ENCODE measurements at places on chromosomes 7 and 10. TPM values are rescaled to one million over a fixed set of nuclear protein-coding genes. Genes with fewer than 3 reads are reported as not detected.

DNA sequence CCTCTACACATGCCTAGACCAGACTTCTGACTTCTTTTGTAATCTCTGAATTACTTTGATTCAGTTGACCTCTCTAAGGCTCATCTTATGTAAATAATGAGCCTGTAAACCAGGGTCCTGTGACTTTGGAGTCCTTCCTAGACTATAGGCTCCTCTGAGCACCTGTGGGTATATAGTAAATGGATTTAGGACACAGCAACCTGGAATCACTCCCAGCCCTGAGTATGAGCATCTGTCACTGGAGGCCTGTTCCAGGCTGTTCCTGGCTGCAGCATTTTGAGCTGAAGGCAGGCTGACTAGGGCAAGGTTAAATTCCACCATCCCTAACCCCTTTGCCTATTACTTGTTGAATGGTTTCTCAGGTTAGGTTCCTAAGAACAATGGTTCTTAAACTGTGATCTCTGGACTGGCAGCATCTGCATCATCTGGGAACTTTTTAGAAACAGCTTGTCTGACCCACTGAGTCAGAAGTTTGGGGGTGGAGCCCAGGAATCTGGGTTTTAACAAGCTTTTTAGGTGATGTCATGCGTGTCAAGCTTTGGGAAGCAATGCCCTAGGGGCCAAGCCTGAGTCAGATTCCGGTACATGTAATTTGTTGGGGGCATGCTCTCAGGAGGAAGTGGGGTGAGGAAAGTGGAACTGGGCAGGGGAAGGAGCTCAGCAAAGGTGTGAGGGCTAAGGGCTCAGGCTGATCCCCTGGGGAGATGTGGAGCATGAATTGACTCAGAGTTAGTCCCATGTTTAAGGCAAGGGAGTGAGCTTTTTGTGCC lies 28.2 kb downstream of the MINDY4 start:
- DNase-seq = no peak

GRCh38 chr10:26681076-26681475 lies 16.4 kb upstream of the PDSS1 start:
- no peak for DNase-seq

STK31 gene
- 1.7 TPM for total RNA-seq

SPDYE2B gene
- total RNA-seq = not detected

- DNase-seq = no peak
These were observed 242.6 kb upstream of the HGF start for GRCh38 chr7:82012453-82012852.

MYH16 gene
- total RNA-seq = not detected

CYP2C9 gene
- not detected for total RNA-seq

DNA sequence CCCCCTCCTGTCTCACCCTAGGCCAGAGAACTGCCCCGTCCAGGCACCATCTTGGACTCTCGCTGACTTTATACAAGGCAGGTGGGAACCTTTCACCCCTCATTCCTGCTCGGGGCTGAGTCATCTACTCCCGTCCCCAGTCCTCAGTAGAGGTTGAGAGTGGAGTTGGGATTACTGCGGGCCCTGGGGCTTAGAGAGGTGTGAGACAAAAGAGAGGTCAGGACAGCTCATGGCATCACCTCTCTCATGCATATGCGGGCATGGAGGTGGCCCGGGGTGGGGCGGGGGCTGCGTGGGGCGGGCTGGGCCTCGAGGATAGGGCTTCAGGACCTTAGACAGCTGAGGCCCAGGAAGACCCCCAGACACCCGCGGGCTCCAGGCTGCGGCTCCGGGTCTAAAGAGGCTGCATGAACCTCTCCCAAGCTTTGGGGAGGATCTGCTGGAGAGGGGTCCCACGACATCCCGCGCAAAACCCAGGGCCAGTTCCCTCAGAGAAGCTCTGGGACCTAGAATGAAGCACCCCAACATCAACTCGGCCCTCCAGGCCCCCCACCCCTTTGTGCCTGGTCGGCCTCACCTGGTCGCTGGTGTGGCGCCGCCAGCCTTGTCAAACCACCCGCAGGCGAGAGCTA lies 317 bp downstream of the PDZD7 start:
- DNase-seq = no peak

GRCh38 chr10:109433434-109433833 lies 489.9 kb downstream of the XPNPEP1 start:
- DNase-seq = no peak

DNA sequence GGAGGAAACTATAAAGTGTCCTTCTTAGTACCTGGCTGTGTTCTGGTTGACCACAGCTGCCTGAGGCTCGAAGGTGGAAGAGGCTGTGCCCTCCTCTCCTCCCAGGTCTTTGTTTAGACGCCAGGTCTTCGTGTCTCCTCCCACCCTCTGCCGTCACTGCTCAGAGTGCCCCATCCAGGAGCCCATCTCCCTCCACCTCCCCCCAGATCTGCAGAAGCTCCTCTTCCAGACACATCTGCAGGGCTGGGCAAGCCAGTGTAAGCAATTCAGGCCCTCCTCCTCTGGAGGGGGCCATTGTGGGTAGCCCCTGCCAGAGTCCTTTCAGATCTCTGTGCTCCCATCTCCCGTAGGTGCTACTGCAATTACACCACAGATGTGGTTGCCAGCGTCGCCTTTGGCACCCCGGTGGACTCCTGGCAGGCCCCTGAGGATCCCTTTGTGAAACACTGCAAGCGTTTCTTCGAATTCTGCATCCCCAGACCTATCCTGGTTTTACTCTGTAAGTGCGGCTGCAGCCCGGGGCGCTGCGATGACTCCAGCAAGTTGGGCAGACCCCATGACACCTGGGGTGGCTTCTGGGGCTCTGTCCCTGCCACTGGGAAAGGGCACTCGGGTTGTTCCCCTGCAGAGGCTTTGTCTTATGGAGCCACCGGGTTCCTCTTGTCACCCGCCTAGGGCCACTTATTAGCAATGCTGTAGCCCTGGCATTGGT lies 107.5 kb downstream of the PARP12 start:
- DNase-seq = no peak

DNA sequence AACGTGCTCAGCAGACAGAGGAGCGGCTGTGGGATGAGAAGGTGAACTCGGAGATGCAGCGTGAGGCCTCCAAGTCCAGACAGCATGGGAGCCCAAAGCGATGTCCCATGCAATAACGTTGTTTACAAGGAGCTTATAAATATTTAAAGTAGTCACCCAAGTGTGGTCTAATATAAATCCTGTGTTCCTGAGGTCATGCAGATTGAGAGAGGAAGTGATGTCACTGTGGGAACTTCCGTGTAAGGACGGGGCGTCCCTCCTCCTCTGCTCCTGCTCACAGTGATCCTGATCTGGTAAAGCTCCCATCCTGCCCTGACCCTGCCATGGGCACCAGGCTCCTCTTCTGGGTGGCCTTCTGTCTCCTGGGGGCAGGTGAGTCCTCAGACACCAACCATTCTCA lies 94.7 kb upstream of the PRSS58 start:
- no peak for DNase-seq

DNA sequence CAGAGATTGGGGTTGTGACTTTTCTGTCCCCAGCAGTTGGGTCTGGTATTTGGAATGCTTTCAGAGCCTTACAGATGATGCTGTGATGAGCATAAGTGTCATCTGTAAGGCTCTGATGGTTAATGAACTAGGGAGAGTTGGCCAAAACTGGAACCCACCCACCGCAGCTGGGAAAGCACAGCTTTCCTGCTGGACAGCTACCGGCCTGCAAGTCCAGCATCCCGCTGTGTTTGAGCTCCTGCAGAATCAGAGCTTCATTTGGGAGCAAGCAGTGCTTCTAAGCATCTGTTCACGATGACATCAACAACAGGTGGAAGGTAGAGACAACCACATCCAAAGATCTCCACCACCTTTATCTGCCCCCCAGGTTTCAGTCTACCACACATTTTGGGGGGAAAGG lies 11.7 kb downstream of the UCN3 start:
- no peak for DNase-seq

CPEB3 gene
- 8.0 TPM for total RNA-seq

GRCh38 chr7:82051601-82052000 lies 281.8 kb upstream of the HGF start:
- DNase-seq = no peak

GRID2IP gene
- total RNA-seq = 0.66 TPM

GRCh38 chr10:46077141-46077554 lies 31.1 kb upstream of the MSMB start:
- DNase-seq = no peak

DNA sequence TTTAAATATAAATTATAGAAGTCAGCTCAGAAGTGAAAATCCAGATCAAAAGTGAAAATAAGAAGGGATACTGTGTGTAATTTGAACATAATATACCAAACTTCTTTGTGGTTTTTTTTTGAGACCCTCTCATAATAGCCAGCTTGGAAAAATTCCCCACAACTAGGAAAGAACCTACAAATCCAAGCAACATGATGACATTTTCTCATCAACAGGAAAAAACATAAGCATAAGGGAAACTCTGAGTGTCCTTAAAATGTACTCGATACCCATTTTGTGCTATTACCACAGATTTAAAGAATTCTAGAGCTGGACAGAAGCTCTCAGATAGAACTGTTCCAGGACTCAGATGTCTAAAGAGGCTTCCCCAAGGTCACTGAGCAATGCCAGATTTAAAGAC lies 214.8 kb upstream of the KLF14 start:
- DNase-seq = no peak

GRCh38 chr10:19929506-19930140 lies 113.4 kb downstream of the PLXDC2 start:
- DNase-seq = no peak

TLX1 gene
- 14.3 TPM for total RNA-seq

- DNase-seq = no peak
These were observed 19.3 kb downstream of the GFRA1 start for GRCh38 chr10:116253716-116254115.

FKBP6 gene
- not detected for total RNA-seq

GRCh38 chr10:132856869-132857524 lies 71.0 kb upstream of the NKX6-2 start:
- DNase-seq = no peak

MRC1 gene
- 7.9 TPM for total RNA-seq

- no peak for DNase-seq
These were observed 715.0 kb upstream of the NRP1 start for GRCh38 chr10:34049469-34049868.

DNA sequence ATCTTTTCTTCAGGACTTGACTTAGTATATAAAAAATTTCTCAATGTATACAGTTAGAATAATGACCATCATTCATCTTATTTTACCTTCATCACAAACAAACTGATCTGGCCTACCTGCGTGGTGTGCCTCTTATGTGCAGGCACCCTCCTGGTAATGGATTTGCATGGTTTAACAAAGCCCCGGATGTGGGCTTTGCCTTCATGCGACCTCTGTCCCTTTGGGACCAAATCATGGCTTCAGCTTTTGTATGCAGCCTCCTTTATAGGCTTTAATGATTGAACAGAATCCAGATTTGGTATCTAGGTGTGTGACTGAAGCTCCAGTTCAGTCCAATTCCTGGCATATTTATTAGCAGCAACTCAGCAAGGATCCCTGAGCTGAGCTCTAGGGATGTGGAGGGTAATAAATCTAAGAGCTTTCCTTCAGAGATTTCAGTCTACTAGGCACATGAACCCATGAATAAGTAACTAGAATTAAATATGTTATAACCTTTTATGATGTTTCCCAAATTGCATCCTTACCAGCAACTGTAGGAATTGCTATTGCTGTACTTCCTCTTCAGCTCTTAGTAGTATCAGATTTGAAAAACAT lies 256.9 kb downstream of the ABCA13 start:
- DNase-seq = no peak

GRCh38 chr10:7199152-7199760 lies 211.6 kb downstream of the SFMBT2 start:
- DNase-seq = no peak

GRCh38 chr7:77543910-77544309 lies 6.8 kb downstream of the PTPN12 start:
- DNase-seq = no peak

DNA sequence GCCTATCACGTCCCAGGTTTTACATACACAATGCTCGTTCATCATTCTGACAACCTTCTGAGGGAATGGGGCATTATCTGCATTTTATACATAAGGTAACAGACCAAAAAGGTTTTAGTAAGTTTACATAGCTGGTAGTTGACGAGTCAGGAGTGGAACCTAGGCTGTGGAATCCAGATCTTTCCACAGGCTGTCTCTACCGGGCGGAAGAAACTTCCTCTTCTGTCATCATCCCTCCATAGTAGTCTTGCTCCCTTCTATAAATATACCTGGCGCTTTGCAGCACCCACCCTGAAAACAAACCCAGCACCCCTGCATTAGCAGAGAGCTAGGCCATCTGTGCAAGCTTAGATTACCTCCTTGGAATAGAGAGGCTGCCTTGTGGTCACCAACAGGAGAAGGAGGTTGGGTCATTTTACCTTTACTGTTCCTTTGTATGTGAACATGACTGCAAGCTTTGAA lies 1.3 kb downstream of the TSPAN13 start:
- DNase-seq = no peak

GRCh38 chr7:24578052-24578451 lies 4.8 kb downstream of the PALS2 start:
- DNase-seq = no peak

- no peak for DNase-seq
These were observed 532.5 kb upstream of the C7orf33 start for GRCh38 chr7:148058092-148058491.

DNA sequence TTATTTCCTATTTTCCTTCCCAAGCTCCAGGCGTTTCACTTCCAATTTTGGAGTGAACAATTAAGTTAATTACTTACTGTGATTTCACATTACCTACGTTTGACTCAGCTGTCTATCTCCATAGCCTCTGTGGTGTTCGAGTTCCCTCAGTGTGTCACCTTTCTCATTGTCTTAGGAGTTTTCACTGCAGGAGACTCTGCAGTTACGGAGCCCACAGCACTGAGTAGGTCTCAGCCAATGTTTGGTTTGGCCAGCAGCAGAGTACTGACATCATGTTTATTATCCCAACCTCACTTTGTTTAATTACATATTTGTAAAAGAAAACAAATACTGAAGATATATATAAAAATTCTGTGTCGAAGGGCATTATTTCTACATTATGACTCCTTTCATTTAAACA lies 1123.9 kb downstream of the CNTNAP2 start:
- no peak for DNase-seq

MINPP1 gene
- total RNA-seq = 27.2 TPM

DNA sequence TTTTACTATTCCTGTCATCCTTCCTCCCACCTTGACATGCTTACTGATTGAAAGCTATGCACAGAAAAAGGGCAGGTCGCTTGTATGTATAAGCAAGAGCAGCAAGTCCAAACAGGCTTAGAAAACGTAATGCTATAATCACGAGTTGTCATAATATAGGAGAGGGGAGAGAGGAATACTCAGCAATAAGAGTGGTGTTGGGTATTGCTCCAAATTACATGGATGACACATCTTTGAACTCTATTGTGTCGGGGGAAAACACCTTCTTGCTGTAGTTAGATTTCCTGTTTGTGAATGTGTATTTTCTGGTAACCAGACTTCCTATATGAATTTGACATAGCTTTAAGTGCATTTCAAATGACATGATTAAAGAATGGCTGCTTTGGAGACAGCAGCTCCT lies 7.5 kb downstream of the MET start:
- no peak for DNase-seq

- peak; percentile 71 for DNase-seq
These were observed 17.8 kb upstream of the ZKSCAN1 start for GRCh38 chr7:99997545-99998137.
